ENCODE measurements at places on chromosomes 11 and 22.

DNA sequence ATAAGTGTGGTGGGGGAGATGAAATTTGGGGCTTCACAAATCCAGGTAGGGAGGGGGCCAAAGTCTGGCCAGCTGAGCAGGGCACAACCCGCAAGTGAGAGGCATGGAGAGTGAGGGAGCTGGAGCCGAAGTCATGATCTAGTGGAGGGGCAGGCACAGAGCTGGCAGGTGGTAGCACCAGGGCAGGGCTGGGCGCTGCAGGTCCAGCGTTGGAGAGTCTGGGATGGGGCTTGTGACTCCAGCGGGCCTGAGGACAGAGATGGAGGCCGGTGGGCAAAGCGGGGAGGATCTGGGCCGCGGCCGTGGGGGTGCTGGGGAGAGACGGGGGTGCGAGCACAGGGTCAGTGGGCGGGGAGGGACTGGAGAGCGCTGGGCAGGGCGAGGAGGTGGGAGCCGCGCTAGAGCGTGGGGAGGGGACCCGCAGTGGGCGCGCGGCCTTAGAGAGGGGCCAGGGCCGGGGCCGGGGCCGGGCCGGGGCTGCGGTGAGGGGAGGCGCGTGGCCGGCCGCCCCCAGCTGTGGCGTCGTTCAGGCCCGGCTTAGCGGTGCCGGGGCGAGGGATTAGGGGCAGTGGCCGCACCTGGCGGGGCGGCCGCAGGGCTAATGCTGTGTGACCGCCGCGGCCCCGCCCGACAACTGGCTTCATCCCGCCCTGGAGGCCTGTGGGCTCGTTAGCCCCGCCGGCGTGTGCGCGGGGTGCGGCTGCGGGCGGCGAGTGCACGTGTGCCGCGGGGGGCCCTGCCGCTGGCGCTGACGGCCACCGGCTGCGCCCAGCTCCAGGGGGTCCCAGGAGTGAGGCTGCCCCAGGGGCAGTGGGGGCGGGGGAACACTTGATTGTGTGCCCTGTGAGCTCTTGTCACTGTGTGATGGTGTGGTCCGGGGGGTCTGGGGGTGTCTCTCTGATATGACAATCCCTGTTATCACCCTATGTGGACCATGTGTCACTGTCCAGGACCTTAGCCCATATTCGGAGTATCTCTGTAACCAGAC is 23.6 kb upstream of the MYOD1 start:
- no peak for DNase-seq

DNA sequence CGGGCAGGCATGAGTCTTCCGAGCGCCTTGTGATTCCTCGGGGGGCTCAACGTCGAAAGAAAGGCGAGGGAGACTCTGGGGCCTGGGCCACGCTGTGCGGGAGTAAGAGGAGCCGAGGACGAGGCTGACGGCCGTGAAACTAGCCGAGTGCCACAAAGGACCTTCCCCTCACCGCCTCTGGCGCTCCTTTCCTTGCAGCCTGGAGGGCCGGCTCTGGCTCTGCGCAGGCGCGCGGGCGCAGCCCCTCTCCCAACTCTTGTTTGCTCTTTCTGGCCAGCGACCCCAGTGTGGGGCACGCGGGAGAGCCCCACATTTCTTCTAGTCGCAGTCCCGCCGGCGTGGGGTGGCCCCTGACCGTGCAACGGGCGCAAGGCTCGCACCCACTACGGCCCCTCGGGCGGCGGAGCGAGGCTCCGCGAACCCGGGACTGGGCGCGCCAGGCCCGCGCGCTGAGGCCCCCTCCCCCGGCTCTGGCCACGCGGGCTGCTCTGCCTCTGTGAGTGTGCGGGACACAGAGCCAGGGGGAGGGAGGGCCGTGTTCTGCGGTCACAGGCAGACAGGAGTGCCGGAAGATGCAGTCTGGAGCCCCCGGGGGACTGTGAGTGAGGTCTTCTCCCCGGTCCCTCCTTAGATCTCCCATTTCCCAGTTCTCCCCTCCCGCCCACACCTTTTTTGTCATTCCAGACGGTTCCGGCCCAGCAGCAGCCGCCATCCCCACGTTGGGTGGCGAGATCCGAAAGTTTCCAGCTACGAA is 1.0 kb upstream of the TOB2 start:
- DNase-seq: no peak

- no peak for DNase-seq
These were observed 32.5 kb downstream of the PPP2R1B start for GRCh38 chr11:111733611-111734088.

DNA sequence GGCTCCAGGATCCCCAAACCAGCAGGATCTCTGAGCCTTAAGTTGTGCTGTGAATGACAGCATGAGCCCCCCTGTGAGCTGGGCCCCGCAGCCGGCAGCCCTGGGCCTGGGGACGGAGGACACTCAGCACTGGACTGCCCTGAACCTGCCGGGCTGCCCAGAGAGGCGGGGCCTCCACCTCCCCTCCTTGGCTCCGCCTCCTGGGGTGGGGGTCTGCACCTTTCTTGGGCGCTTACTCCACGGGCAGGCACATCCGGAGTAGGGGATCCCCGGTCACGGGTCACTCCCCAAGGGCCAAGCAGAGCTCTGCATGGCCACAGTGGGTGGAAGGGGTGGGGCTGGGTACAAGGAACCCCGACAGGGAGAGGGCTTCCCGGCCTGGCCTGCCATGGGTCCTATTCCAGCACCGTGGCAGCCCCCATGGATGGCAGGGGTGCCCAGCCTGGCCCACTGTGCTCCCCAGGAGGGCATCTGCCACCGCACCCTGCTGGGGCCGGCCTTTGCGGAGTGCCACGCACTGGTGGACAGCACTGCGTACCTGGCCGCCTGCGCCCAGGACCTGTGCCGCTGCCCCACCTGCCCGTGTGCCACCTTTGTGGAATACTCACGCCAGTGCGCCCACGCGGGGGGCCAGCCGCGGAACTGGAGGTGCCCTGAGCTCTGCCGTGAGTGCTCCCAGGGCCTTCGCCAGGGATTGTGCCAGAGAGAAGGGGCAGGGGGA is 5.4 kb downstream of the MUC5B start:
- DNase-seq: no peak

DNA sequence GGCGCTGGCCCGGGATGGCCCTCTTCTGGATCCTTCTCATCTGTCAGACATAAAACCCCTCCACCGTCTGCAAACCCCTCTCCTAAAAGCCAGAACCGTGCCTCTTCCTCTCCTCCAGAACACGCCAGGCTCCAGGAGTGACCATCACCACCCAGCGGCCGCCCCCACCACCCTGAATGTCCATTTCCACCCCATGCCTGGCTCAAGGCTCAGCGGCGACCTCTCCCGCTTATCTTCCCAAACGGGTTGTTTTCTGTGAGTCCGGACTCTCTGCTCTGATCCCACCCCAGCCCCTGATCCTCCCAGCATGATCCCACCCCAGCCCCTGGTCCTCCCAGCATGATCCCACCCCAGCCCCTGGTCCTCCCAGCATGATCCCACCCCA is 37.6 kb downstream of the CELSR1 start:
- DNase-seq: no peak

DNA sequence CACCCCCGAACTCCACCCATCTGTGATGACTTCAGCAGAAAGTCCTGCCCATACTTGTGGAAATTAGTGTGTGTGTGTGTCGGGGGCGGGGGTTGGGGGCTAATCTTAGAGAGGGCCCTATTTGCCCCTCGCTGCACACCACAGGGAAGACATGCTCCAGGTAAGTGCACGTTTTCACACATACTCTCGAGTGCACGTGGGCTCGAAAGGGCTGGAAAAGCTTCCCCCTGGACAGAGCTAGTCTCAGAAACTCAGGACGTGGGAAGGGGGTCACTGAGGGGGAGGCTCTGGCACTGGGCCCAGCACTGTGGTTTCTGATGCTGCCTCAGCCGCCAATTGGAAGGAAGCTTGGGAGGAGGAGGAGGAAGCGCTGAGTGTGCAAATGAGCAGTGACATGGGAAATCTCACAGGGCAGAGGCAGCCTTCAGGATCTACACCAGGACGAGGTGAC is 40.7 kb upstream of the CD82 start:
- no peak for DNase-seq
